Gastroesophageal sphincter (tissue), 4 donors: ENCODE measurements at places on chromosomes 7 and 10. TPM values are rescaled to one million over a fixed set of nuclear protein-coding genes. Genes with fewer than 3 reads are reported as not detected.
A peak's percentile ranks its signal among the peaks of the same experiment; 100 is the strongest.

DNA sequence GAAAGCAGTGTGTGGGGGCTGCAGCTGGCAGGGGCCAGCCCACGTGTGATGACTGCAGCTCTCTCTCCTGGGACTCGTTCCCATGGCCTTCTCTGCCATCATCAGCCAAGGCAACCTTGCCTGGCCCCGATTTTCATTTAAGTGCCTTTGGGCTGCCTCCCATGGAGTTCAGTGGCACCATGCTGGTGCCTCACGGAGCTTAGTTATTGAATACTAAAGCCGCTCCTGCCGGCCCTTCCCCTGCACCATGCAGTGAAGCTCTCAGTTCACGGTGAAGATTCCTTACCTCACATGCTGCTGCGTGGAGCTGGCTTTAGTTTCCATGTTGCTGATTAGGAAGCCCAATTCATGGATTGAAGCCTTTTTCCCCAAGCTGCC is 141.5 kb upstream of the EEPD1 start:
- no peak for ATAC-seq

DNA sequence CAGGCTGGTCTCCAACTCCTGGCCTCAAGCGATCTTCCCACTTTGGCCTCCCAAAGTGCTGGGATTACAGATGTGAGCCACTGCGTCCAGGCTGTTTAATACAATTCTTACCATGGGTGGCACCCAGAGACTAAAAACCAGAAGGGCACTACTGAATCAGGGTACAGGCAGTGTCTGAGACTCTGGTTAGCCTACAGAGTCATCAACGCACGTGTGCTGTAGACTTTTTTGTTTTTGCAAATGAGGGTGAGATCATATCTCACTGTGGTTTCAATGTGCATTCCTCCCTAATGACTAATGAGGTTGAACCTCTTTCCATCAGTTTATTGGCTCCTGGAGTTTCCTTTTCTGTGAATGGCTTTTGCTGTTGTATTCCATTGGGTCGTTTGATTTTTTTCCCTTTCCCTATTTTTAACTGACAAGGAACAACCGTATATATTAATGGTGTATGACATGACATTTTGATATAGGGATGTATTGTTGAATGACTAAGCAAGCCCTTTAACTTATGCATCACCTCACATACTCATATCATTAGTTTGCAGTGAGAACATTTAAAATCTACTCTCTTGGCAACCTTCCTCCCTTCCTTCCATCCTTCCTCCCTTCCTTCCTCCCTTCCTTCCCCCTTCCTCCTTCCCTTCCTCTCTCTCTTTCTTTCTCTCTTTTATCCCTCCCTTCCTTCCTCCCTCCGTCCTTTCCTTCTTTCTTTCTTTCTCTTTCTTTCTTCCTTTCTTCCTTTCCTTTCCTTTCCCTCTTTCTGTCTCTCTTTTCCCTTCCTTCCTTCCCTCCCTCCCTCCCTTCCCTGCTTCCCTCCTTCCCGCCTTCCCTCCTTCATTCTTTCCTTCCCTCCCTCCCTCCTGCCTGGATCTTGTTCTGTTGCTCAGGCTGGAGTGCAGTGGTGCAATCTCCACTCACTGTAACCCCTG is 9.3 kb upstream of the TMEM270 start:
- ATAC-seq: peak; percentile 77

GRCh38 chr7:47653550-47654411 is 71.9 kb upstream of the TNS3 start:
- ATAC-seq: no peak

- ATAC-seq: no peak
Measured at GRCh38 chr10:62640411-62640810, 164.1 kb upstream of the ADO start.

DNA sequence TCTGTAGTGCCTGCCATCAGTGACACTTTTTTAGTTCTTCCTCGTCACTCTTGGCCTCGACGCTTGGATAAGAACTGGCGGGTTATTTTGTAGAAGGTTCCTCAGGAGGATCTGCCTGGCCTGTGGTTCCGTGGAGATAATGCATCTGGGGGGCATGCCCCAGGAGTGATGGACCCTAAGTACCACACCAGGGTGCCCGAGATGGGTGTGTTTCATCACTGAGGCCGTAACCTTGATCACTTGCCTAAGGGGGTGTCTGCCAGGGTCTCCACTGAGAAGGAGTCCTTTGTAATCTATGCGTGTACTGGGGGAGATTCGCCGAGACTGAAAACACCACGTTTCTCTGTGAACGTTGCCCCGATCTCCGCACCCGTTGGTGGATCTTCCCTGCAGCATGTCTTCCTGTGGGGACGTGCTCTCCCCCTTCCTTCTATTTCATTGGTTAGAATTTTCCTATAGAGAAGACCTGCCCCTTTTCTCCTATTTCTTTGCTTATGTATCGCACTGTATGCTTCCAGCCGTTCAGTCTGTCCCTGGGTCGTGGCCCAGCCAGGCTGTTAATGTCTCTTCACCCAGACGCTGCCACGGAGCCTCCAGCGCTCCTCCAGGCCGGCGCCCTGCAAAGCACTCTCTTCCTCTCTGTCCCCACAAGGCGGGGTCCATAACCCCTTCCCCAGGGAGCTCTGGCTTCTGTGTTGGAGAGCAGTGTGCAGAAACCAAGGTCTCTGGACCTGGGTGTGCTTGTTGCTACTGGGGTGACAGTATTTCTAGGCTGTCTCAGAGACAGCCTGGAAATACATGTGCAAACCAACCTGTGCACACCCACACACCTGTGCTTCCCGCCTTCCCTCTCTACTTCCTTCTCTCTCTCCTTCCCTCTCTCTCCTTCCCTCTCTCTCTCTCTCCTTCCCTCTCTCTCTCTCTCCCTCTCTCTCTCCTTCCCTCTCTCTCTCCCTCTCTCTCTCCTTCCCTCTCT is 14.4 kb upstream of the DPYSL4 start:
- no peak for ATAC-seq

The ING3 gene
- 17.0 TPM for total RNA-seq

The SORBS1 gene
- total RNA-seq: 2,220 TPM

The CPA2 gene
- total RNA-seq: not detected

The PRSS37 gene
- total RNA-seq: not detected
